ENCODE measurements at places on chromosomes 6 and 20.
A peak's percentile ranks its signal among the peaks of the same experiment; 100 is the strongest.

DNA sequence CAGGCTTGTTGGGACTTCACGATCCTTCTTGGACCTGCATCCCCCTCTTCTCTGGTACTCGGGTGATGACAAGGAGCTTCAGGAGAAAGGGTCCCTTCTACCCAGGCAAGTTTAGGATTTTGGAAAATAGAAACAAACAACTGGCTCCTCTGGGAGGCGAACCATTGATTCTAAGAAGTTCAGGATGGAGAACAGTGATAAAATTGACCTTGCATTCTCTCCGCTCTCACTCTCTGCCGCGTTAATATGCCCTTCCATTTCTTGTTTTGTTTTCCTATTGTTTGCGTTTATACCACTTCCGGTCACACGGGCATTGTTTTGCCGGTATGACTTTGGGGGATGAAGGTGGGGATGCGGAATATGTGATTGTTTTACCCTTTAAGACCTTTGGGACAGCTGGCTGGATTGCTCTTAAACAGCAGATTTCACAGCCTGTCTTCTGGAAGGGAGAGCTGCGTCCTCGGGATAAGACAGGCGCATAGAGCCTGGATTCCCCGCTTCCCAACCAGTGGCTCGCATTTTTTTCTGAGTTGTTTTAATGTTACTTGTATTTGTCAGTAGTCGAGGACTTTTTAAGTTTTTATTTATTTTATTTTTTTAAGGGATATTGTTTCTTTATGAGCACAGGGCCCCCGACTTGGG is 144.3 kb upstream of the ZNF184 start:
- peak; percentile 55 for DNase-seq

DNA sequence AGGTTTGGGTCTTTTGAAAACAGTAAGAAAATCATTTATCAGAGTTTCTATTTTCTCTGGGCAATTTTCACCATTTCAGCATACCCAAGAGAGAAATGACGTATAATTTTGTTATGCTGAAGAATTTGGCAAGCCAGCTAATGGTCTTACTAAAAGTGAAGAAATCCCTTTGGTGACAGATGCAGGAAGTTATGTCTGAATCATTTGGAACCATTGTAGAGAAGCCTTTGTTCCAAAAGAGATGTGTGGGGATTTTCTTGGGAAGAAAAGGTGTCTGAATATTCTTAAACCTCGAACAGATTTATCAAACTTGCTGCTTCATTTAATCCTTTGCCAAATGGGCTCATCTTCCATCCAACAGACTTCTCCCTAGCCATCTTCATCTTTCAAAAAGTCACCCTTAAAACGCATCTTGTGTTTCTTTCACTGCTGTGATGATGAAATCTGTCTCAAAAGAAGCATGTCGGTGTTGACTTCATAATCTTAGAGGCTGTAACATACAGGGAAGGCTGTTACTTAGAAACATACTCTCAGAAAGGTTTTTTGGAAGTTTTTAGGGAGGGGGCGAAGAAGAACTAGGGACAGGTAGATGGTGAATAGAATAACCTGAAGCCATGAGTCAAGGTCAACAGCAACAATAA is 39.5 kb downstream of the CITED2 start:
- no peak for DNase-seq

DNA sequence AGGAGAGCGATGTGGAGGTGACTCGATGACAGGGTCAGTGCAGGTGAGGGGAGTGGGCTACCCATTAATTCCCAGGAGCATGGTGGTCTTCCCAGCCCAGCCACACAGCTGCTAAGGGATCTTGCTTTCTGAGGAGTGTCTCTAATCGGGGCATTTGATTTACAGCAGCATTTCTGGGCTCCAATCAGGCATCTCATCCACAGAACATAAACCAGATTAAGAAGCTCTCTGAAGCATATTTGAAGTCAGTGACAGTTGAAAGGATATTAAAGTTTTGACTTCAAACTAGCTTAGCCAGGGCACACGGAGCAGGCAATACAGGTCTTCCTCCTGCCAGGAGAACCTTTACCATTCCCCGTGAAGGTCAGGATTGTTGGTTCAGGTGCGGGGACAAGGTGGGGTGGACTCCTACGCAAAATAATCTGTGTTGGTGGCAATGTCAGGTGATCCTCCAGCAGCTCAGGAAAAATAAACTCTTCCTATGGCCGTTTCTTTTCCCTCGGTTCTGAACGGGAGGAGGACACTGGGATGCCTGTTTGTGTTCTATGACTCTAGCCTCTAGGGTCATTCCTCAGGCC is 39.9 kb upstream of the ZNF831 start:
- DNase-seq = no peak

GRCh38 chr6:164533045-164533362 is 776.4 kb downstream of the C6orf118 start:
- DNase-seq = no peak

DNA sequence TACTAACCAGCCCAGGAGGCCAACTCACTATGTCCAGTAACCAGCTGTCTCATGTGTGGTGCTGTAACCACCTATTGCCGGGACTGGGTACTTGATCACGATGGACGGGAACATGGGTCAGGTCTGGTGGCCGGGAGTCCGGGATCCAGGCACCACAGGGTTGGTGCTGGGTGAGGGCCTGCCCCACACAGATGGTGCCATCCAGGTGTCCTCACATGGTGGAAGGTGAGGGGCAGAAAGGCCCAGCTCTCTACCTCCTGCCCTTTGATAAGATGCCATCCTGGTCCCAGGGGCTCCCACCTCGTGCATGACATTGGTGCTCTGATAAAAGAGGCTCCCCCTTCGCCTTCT is 116.3 kb downstream of the TAF4 start:
- no peak for DNase-seq

DNA sequence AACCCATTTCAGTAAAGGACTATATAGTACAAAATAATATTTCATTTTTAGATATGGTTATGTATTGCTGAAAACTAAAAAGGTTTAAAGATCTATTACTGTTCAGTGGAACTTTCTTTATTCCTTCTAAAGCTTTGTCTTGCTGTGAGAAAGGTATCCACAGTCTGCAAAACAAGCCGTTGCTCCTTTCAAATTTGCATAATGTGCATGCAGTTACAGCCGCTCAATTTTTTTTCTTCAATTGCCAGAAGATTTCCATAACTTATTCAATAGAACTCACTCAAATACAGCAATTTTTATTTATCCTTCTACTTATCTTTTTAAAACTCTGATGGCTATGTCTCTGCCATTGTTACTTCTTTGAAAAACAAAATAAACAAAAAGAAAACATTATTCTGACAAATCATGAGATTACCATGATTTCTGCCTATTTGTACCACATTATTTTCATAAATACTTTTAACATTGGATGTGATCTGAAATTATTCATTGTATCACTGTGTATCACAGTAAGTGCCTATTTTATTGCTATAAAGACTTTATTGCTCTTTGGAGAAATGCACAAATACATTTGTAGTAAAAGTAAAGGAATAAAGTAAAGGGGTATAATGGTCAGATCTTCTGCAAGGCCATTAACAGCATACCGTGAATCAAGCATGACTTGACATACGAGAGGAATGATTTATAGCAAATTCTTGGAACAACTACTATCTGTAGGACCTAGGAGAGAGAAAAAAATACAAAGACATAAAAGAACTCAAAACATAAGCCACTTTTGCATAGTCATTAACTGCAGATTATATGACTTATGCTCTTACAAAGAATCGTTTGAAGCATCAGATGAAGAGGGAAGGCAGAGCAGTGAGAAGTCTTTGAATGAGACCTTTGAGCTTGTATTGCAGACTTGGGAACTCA is 29.6 kb upstream of the HBS1L start:
- no peak for DNase-seq

Data from MG63 (cell line).